ENCODE measurements at places on chromosomes 16 and 17. TPM values are rescaled to one million over a fixed set of nuclear protein-coding genes. Genes with fewer than 3 reads are reported as not detected.

Gene CCL13
- total RNA-seq, result not detected

Gene CRYBA1
- total RNA-seq, result not detected

Gene ZNF469
- 2.9 TPM for total RNA-seq

Gene CCL7
- total RNA-seq, result 2.2 TPM

Gene COL1A1
- total RNA-seq, result 577 TPM

Gene IKZF3
- total RNA-seq, result not detected

Gene KRT39
- total RNA-seq, result not detected

Gene PITPNM3
- 0.37 TPM for total RNA-seq

Gene PRSS27
- 0.37 TPM for total RNA-seq

Gene PLA2G10
- not detected for total RNA-seq

Gene NDE1
- 27.9 TPM for total RNA-seq

Gene CHP2
- not detected for total RNA-seq

Gene SNX20
- total RNA-seq, result not detected

Gene CARD14
- under 0.01 TPM for total RNA-seq

Gene PGAP3
- 9.9 TPM for total RNA-seq

Gene MARVELD3
- total RNA-seq, result not detected

Gene JPH3
- not detected for total RNA-seq
